Astrocyte of the cerebellum (primary cell): ENCODE measurements at places on chromosomes 11 and 22.

DNA sequence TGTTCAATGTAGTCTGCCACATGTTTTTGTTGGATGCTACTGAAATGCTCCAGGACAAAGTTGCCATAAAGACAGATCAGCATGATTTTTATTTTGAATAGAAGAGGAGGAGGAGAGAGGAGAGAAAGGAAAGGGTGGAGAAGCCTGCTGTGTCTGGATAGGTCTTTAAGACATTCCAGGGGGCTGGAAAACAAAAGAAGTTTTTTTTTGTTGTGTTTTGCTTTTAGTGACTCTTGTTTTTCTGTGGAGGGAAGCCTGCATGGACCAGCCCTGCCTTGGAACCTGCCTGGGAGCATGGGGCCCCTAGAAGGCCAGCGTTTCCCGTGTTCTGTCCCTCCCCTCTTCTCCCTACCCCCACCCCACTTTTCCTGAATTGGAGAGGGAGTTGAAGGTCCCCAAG is 2.3 kb downstream of the TSPAN18 start:
- DNase-seq: no peak

GRCh38 chr22:17103351-17103750 is 17.8 kb downstream of the TMEM121B start:
- no peak for DNase-seq

DNA sequence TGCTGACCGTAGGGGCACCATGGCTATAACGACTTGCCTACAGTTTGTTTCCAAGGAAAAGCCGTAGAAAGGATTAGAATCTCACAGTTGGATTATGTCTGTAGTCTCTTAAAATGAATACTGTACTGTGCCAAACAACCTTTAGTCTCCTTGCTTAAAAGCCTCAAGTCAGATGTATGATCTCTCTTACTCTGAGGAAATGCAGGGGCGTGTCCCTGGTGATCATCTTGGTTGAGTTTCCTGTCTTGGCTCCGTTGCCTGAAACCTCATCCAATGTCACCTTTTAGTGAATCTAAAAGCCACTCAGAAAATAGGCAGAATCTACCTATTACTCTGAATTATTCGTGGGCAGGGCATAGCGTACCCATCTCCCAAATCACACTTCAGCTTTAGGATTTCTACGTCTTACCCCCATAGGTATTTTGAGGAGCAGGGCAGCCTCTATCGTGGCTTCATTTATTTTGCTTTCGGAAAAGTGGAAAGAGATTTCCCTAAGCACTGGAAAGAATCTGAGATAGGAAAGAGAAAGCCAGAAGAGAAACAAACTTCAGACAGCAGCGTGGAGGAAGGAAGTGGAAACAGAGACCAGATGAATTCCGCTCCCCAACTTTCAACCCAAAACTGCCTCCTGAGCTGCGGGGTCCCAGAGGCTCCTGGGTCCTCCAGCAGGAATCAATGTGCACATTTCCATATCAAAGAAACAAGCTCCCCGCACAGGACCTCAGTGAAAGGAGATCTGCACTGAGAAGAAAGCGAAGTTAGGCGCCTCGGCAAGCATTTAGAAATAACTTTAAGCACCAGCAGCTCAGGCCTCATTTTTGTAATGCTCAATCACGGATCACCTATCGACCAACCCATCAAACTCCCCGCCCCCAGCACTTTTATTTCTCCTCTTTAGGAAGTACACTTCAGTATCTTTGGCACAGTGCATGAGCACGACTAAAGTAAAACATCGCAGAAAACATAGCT is 245.8 kb downstream of the ETS1 start:
- DNase-seq: no peak

- DNase-seq: no peak
Measured at GRCh38 chr11:131957201-131957600, 586.8 kb downstream of the NTM start.

DNA sequence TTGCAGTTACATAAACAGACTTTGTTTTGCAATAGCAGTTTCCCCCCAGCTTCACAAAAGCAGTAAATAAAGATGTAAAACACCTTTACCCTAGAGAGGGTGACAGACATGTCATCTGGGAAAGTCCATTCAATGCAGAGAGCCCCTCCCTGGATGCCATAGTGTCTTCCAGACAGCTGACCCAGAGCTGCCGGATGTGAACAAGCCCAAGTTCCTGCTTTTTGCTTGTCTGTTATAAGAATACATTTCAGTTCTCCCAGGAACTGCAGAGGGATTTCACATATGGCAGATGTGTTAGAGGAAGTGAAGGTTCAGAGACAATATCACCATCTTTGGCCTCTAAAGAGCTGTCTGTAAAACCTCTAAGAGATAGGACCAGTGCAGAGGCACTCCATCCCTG is 48.9 kb downstream of the RELT start:
- no peak for DNase-seq

- no peak for DNase-seq
Measured at GRCh38 chr22:35103761-35104160, 37.8 kb downstream of the ISX start.

- DNase-seq: peak; percentile 92
Measured at GRCh38 chr11:9138612-9139579, 47.5 kb upstream of the SCUBE2 start.

- peak; percentile 33 for DNase-seq
Measured at GRCh38 chr11:116885951-116886655, 48.7 kb upstream of the APOA1 start.
